NCI-H1048 (cell line): ENCODE measurements at places on chromosomes 4 and X.

GRCh38 chr4:924107-925096 lies 7.7 kb downstream of the GAK start:
- DNase-seq, result no peak

DNA sequence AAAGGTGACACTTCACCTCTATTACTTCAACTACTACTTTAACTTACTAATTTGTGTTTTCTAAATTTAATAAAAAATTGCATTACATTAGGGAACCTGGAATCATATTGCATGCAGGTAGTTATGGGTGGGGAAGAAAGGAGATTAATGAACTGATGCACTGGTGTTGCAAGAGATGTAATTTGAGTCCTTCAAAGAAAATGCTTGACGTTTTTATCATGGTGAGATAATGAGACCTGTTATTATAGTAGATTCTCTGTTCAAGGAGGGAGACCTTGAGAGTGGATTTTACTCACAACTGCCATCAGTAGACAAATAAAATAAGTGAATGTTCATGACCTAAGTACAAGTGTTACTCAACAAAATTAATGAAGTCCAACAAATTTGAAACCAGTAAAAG lies 26.4 kb upstream of the MED14 start:
- DNase-seq, result no peak

DNA sequence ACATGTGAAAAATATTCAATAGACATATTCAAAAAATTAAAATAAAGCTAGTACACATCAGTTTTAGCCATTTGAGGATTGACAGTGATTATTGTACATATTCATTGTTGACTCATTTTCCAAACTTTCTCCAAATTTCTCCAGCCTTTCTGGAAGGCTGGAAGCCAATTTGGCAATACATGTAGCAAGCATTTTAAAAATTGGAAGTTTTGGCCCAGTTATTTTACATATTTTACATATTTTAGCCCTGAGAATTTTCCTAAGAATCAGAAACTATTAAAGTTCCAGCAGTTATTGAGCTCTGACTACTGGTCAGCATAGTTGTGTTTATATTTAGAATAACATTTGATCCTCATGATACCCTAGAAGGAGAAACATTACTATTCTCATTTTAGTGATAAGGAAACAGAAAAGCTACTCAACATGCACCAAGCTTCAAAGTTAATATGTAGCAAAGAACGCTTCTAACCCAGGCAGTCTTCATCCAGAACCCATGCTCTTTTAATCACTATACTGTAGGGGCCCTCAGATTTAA lies 3.2 kb downstream of the CABS1 start:
- no peak for DNase-seq

DNA sequence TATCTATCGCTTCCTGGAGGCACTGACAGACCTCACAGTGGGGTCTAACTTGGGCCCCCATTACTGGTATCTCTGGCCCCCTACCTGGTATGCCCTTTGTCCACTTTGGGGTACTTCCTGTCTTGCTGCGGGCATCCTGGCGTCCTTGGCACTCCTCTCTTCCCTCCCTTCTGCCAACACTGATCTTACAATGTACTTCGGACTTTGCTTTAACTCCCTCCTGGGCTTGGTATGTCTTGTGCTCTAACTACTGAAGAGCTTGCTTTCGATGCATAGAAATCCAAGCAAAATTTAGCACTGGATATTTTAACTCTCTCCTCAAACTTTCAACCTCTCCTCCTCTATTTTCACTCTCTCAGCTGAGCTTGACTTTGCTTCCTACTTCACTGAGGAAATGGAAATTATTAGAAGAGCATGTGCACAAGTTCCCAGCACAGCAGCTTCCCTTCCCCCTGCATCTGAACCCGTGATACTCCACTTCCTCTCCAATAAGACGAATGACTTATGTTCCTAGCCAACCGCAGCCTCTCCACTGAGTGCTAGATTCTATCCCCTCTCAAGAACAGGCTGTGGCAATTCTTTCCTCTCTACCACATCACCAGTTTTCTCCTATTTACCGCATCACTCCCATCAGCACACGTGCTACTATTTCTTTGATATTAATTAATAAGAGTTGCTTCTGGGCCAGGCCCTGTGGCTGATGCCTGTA lies 52.9 kb downstream of the SUPT20HL2 start:
- DNase-seq, result no peak

DNA sequence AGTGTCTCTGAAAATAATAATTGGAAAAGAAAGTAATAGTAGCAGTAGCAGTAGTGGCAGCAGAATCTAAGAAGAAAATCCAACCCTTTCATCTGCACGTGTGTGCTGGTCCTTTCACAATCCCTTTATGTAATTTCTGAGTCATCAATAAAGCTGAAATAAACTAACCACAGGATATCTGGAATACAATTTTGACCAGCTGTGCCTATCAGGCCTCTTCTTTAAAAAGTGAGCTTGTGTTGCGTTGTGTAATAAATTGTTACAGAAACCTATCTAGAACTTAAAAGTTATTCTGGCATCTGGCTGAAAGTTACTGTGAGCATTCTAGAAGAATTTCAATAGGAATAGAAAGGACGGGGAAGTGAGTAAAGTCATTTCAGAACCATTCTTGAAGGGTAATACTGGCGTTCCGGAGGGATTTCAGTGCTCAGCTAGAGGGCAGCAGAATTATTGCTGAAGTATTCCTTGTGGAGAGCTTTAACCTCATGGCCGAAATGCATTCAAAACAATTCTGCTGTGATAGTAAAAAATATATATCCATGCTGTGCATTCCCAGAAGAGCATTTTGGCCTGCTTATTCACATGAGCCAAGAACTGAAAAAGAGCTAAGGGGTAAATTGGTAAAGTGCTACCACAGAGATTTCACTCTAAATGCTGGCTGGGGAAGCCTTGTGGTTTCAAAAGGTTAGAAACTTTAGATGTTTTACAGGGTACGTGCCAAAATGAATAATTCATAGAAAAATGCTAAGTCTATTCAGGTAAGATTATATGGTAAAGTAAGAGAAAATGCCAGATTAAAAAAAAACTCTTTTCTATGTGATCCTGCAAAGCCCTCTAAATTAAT lies 260.6 kb downstream of the NKX6-1 start:
- no peak for DNase-seq

DNA sequence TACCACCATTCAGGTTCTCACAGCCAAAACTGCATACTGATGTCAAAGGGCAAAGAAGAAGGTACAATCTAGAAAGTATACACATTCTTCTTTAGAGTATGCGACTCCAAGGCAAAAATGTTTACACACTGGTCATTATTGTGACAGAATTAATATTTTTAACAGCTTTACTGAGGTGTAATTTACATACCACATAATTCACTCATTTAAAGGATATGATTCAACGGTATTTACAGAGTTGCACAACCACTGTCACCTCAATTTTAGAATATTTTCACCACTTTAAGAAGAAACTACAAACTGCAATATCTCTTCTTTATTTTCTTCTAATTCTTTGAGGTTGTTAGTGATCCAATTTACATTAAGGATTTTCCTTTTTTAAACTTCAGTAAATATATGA lies 325.4 kb upstream of the SMIM31 start:
- no peak for DNase-seq

GRCh38 chr4:7043284-7044136 lies at the start of gene TADA2B:
Gene TADA2B (plus strand): TSS chr4:7043372. CDS start chr4:7043580, 208 bp downstream.
- no peak for DNase-seq

GRCh38 chr4:2621419-2621818 lies 85.0 kb downstream of the FAM193A start:
- DNase-seq, result no peak
